ENCODE measurements at places on chromosomes 16 and 17. TPM values are rescaled to one million over a fixed set of nuclear protein-coding genes. Genes with fewer than 3 reads are reported as not detected.

DNA sequence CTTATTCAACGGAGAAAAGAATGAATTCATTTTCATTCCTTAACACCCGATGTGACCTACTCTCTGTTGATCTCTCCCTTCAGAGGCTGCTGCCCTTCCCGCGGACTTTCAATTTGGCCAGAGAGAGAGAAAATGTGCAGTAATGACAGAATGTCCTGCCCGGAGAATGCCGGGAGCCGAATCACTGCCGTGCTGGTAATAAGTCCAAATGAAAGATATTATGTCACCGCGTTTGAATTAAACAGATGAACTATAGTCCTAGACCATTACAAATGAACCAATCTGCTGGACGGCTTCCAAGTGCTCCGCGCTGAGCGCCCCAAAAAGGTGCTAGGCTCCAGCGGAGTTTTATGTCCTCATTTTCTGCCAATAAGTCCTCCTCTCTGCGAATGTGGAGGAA, 14.7 kb upstream of the C16orf82 start:
- no peak for DNase-seq

GRCh38 chr16:85415196-85416090, 197.7 kb upstream of the GSE1 start:
- no peak for DNase-seq

- no peak for DNase-seq
Observed at GRCh38 chr17:31414550-31414918, 23.1 kb downstream of the RAB11FIP4 start.

The NPIPB8 gene
- not detected for total RNA-seq

DNA sequence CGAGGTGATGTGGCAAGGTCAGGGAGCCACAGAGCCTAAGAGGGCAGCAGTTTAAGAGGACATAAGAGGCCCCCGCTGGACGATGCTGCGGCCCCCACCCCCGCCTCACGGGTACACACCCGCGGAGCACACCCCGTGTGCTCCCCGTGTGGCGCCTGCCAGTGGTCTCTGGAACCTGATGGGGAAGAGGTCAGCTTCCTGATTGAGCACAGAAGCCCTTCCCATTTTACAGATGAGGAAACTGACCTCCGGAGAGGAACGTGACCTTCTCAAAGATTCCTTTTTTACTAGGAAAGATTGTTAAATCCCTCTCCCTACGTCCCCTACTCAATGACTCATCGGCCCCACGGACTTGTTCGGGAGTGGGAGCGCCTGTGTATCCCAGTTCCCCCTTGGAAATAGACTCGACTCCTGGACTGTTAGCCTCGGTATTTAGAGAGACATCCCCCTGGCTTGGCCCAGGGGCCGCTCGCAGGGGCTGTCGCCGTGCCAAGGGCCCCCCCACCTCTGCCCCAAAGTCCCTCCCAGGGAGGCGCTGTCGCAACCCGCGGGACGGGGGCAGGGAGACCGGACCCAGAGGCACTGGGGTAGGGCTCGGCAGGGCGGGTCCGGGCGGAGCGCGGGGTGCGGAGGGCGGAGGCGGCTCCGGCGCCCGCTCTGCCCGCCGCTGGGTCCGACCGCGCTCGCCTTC, at the start of gene ABCC3:
ABCC3 (plus strand) TSS at position 658 of the 691 bp plus-strand sequence. CDS start 56 bp downstream, outside the sequence.
- peak; percentile 63 for DNase-seq

GRCh38 chr16:56823081-56823733, 41.8 kb upstream of the SLC12A3 start:
- no peak for DNase-seq

DNA sequence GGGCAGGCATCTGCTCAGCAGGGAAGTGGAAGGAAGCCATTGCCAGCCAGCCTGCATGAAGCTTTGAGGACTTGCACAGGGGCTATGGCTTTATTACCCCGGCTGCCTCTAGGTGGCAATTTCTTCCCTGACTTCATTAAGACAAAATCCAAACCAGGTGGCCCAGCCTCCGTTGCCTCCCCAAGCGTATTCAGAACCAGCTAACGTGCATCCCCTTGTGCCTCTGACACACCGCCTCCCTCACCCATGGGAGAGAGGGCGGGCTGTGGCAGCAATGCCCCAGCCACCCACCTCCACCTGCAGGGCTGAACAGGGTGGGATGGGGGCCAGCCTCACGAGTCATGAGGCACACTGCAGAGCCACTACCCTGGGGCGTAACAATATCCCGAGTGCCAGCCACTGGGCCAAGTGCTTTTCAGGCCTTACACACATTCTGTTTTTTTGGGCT, 6.8 kb downstream of the KIFC3 start:
- DNase-seq, result peak; percentile 67

DNA sequence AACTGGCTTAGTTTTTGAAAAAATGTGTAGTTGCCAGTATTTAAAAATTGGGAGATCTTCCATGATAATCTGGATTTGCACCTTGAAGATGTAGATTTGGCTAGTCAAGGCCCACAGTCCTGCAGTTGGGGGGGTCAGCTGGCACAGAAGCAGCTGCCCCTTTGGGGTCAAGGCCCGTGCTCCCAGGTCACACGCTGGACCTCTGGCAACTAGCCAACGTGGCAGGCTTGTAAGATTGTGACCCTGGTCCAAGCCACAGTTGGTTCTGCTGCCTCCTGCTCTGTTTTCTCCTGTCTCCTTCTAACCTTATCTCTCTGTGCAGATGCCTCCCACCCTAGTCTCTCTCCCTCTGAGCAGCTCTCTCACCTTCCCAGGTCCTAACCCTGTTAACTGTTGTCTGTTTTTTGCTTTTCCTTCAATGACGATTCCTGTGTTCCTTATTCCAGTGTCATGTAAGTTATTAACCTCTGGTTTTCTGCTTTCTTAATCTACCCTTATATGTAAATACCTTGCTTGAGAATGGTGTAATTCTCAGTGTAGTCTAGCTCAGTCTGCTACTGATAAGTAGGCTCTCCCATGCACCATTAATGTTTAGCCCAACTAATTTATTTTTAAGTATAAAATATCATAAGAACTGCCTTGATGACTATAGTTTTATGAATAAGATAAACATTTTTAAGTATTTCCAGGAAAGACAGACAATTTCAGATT, 27.9 kb downstream of the CLEC16A start:
- no peak for DNase-seq

The TMEM100 gene
- 0.85 TPM for total RNA-seq

GRCh38 chr17:31068291-31068690, 26.5 kb upstream of the NF1 start:
- peak; percentile 56 for DNase-seq

The FOXF1 gene
- 3.5 TPM for total RNA-seq

The ANKS4B gene
- total RNA-seq, result not detected

DNA sequence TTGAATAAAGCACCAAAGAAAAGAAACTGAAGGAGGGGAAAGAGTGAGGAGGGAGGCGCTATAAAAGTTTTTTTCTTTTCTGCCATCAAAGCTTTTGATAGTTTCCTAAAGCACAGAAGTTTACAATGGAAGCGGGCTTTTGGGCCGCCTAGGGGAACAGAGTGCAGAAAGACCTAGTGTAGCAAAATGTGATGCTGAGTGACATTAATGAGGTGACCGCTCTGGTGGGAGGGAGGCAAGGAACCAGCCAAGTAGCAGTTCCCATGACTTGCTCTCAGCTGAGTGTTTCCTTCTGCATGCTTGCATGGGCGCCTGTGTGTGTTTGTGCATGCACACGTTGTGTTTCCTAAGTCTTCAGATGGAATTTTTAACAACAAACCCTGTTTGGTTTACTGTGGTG, 15.5 kb downstream of the MSI2 start:
- DNase-seq, result no peak

The CMIP gene
- 22.2 TPM for total RNA-seq

- no peak for DNase-seq
Observed at GRCh38 chr17:2263183-2264066, 40.2 kb downstream of the SMG6 start.

The TERB1 gene
- total RNA-seq, result not detected

The RUNDC3A gene
- total RNA-seq, result 5.8 TPM

DNA sequence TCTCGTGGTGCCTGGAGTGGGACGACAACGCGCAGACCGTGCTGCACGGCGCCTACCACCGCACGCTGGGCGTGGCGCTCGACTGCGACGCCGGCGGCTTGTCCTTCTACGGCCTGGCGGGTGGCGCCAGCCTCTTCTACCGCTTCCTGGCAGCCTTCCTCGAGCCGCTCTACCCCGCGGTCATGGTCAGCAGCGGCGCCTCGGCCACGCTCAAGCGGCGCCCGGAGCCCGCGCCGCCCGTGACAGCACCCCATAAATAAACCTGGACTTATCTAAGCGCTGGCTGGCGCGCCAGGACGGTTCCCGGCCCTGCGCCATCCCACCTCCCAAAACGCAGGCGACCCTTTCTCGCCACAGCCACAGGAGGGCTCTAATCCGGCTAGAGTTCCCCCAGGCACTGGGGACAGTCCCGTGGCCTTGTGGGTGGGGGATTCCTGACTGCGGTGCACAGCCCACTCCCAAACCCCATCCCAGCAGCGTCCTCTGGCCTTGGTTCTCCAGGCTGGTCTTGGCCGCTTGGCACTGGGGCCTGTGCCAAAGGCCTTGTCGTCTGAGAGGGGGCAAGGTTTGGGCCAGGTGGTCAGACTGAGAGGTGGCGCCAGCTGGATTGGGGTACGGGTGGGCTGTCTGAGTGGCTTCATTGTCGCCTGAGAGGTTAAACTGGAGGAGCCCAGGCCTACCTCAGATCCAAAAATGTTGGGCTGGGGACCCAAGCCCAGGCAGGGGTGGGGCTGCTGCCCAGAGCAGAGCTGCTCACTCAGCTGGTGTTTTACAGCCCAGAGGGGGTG, 10.1 kb upstream of the SLC16A5 start:
- DNase-seq, result no peak

GRCh38 chr17:67020293-67020766, 24.0 kb upstream of the CACNG1 start:
- DNase-seq, result no peak

- DNase-seq, result no peak
Observed at GRCh38 chr16:72104905-72105304, 11.3 kb downstream of the DHX38 start.

DNA sequence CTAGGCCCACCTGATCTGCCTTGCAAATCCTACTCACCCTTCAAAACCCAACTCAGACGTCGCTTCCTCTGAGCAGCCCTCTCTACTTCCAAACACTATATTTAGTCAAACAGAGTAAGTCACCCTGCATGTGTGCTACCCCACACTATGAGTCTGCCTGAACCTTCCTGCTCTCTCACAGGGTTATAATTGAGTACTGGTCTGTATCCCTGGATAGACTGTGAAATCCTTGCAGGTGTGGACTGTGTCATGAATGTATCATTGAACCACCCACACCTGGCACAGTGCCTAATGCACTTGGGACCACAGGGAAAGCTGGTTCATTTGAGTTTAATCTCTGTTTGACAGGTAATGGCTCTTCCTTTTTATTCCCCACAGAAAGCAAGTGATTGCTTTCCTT, 3.4 kb downstream of the FBXO39 start:
- DNase-seq, result no peak

The IRX5 gene
- 93.0 TPM for total RNA-seq

DNA sequence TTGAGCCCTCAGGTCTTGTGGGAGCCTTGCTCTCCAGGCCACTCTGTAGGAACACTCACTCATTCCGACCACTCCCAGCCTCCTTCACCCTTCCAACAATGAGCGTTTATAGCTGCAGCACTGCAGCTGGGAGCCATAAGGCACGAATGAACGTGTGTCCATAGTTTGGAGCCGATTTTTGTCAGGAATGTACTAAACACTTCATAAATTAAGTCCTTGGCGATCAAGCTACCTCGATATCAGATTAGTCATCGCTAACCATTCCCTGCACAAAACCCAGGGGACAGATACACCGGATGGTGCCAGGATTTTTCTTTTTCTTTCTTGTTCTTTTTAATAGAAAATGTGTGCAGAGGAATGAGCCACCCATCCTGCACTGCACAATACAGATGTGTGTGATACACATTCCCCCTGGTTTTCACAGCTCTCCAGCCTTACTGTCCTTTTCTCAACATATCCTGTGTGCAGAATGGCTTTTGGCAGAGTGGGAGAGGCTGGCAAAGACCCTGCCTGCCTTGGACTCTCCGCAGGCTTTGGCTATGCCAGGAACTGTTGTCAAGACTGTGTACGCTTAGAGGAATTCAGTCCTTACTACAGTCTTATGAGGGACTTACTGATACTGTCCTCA, 68.4 kb upstream of the ELAC2 start:
- DNase-seq, result peak; percentile 2

GRCh38 chr16:8179615-8180014, 410.7 kb downstream of the TMEM114 start:
- no peak for DNase-seq

DNA sequence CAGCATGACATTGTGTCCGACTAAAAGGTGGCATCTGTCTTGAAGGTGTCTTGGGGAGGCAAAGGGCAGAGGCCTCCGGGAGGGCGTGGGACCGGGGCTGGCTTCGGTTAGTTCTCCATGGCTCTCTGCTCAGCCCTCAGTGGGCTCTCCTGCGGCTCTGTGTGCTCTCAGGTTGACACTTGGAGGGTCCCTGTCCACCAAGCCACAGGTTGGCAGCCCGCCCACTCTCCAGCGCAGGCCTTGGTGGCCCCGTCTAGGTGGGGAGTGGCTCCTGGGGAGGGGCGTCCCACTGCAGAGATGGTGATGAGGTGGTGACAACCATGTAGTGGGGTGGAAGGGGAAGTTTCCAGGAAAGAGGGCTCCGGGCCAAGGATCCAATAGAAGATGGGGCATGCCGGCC, 31.6 kb downstream of the ADGRG5 start:
- no peak for DNase-seq

The CRYM gene
- 0.21 TPM for total RNA-seq

DNA sequence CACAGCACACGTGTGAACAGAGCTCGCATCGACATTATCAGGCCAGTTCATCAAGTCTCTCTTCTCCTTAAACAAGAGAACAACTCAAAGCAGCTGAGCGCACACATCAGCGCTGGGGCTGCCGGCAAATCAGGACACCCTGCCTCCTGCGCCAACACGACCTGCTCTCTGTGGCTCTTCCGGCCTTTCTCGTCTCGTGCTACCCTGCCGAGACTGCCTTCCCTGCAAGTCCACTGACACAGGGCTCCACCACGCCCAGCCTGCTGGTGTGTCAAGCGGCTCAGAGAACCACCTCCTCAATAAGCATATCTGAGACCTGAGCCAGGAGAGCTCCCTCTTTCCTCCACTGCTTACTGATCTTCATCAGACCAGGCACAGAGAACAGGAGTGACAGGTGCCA, 96.9 kb downstream of the ZNF778 start:
- no peak for DNase-seq

DNA sequence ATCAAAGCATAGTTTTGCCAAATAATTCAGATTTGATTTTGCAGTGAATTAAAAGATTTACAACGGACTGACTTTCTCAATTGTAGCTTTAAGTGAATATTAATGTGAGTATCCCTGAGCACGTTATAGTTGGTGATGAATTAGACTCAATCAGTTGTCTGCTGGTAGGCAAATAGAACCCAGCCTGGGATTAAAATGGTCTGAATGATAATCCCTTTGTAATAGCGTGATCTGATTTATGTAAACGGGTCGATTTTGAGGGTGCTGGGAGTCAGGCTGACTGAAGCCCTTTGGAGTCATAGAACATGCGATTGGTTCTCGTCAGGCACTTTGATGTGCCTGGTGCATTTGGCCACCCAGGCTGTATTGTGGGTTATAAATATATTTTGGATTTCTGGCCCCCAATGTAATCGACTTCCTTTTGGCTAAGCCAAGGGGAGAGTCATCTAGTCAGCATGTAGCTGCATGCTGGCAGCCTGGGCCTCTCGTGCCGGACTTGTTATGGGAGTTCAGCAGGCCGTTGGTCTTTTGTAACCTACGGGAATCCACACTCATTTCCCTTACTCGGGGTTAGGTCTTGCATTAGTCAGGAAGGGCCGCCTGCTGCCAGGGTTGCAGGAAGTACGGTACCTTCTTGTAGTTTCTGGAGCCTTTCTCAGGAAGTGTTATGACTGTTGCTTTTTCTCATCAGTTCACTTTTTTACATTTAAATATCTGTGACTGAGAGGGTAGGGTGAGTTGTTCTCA, 5.4 kb downstream of the PGS1 start:
- no peak for DNase-seq

The TLCD3A gene
- total RNA-seq, result 16.4 TPM

- DNase-seq, result peak; percentile 96
Observed at GRCh38 chr17:61366715-61367413, 32.8 kb upstream of the TBX2 start.
